Hippocampal formation (tissue), 2 donors: ENCODE measurements at places on chromosomes 5 and 9.

GRCh38 chr9:130689937-130690700, 3.5 kb upstream of the EXOSC2 start:
- DNase-seq = peak; percentile 43

DNA sequence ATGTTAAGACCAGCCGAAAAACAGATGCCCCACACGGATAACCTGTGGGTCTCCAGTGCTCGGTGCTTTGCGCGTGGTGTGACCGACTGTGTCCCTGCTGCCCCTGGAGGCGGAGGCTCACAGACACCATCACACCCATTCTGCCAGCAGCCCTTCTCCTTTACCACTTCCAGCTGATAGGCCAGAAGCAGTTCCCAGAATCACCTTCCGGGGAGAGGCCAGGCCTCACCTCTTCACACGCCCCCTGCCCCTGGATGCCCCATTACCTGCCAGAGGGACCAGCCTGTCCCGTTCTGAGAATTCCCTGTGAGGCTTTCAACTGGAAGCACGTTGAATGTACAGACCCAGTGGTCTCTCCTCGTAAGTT, 21.6 kb upstream of the LRRC14B start:
- no peak for DNase-seq

DNA sequence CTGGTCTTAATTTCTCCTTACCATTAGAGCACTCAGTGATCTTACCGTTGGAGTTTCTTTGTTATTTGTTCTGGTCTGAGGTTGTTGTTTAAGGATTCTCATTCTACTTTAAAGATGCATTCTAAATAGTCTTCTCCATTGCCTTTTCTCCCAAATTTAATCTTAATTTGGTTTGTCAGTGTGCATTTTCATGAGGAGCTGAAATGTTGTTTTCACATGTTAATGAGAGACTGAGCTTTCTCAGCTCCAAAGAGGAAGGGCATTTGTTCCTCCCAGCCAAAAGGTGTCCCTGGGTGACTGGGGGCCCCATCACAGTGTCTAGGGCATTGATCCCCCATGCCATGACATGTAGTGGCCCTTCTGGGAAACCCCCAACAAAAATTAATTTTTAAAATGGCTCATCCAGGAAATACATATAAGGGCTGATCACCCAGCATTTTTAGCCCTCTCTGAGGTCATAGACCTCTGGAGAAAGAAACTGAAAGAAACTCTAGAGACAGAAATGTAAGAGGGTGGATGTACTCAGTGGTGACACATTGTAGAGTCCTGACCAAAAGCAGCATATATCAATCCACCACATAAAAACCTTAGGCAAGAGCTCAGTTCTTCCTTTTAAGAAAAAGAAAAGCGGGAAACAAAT, 240.4 kb upstream of the RAI14 start:
- DNase-seq = no peak

- DNase-seq = no peak
Measured at GRCh38 chr5:52789851-52790250, 2.1 kb downstream of the ITGA1 start.

DNA sequence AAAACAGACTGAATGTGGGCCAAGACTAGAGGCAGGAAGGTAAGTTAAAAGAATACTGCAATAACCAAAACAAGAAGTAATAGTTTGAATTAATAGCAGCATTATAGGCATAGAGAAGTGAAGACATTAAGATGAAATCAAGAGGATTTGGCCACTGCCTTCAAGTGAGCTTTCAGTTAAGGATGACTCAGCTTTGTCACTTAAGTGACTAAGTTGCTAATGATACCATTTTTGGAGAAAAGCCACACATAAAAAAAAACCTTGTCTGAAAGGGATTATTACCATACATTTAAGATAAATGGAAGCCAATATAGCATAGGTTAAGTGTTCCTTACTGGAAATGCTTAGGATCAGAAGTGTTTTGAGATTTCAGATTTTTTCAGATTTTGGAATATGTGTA, 57.0 kb downstream of the ECPAS start:
- DNase-seq = no peak

GRCh38 chr5:35794328-35794619, 62.4 kb upstream of the IL7R start:
- no peak for DNase-seq

GRCh38 chr9:38298904-38299303, 93.6 kb upstream of the ALDH1B1 start:
- DNase-seq = no peak

GRCh38 chr5:128877476-128877875, 87.8 kb upstream of the SLC27A6 start:
- no peak for DNase-seq

GRCh38 chr9:127758843-127759242, 19.6 kb downstream of the SH2D3C start:
- no peak for DNase-seq

GRCh38 chr9:76707510-76707909, 56.7 kb upstream of the PCA3 start:
- DNase-seq = no peak

DNA sequence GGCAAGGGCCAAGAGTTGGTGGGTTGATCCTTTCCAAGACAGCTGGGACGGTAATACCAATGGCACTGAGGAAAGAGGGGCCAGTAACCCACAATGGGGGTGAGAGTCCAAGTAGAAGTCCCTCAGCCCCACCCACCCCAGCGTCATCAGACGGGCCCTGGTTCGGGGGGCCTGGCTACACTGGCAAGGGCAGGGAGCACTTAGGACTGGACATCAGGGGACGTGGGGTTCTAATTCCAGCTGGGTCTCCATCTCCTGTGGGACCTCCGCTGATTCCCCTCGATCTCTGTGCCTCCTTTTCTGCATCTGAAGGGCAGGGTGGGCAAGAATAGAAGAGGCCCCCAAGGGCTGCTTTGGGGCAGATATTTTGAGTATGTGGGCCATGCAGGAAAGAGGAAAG, 53.5 kb upstream of the FCN1 start:
- no peak for DNase-seq

GRCh38 chr5:135220394-135221186, 178.4 kb downstream of the MACROH2A1 start:
- no peak for DNase-seq

GRCh38 chr5:114237766-114238165, 124.1 kb upstream of the KCNN2 start:
- DNase-seq = no peak

DNA sequence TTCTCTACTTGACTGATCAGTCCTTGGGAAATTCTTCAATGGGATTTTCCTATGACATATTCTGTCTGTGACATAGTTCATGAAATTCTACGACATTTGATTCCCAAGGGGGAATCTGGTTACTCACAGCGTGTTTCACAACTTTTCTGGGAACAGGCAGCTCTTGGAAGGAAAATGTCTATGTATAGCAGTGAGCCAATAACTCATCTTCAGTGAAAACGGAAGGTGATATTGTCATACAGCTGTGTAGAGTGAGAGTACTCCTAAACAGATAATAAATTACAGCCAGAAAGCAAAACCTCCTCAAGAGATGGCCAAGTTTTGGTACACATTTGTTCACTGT, 91.4 kb downstream of the C9orf152 start:
- no peak for DNase-seq

GRCh38 chr9:72326641-72327040, 38.4 kb downstream of the ZFAND5 start:
- DNase-seq = no peak

DNA sequence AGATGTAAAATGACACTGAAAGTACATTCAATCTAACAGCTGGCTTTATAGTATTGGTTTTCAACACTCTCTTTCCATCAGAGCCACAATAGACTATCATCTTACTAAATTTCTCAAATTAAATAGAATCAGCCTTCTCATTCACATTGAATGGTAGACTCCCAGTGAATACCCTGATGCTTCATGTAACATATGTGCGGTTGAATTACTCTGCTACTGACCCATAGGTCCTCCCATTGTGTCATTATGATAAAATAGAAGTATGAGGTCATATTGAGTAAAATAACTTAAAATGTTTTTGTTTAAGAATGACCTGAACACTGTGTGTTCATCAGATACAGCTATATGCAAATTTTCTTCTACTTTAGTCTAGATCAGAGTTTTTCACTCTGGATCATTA, 75.9 kb upstream of the ADAMTSL1 start:
- DNase-seq = no peak
